ENCODE measurements at places on chromosomes 12 and 14.
A peak's percentile ranks its signal among the peaks of the same experiment; 100 is the strongest.

DNA sequence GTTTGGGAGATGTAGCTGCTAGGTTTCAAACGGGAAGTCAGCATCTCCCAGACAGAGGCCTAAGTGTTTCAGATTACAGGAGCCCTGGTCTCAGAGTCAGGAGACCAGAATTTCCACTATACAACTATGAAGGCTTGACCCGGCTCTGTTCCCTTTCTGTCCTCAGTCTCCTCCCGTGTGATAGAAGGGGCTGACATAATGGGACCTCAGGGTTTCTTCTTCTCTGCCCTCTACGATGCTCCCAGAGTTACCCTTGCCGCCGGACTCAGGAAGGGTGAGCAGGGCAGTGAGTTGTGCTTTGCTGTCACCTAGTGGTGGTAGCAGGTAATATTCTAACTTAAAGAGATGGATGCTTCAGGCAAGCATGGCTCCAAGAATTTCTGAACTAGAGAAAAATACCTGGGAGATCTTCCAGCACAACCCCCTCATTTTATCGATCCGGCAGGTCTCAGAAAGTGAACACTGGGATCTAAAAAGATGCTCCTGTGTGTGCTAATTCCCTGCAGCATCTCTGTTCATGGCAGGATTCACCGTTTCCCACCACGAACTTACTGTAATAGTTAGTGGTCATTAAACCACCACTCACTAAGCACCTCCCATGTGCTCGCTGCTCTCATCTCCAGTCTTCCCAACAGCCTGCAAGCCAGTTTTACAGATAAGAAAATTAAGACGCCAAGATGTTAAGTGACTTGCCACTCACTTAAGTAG is 84.4 kb downstream of the VWF start:
- DNase-seq = peak; percentile 20

DNA sequence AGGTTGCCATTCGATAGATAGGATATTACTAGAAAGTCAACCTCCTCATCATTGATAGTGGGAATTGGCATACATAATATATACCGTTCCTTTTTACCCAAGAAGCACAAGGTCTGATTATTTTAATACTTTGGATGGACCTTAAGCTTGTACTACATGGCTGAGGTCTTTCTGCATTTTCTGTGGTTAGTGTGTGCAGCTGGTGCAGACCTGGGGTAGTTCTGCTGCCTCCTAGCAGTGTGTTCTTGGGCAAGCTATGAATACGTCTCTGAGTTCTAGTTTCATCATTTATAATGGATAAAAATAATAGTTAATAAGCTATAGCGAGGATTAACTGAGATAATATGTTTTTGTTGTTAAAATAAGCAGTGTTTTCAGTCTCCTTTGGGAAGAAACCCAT is 2.2 kb downstream of the ZDHHC17 start:
- DNase-seq = no peak

DNA sequence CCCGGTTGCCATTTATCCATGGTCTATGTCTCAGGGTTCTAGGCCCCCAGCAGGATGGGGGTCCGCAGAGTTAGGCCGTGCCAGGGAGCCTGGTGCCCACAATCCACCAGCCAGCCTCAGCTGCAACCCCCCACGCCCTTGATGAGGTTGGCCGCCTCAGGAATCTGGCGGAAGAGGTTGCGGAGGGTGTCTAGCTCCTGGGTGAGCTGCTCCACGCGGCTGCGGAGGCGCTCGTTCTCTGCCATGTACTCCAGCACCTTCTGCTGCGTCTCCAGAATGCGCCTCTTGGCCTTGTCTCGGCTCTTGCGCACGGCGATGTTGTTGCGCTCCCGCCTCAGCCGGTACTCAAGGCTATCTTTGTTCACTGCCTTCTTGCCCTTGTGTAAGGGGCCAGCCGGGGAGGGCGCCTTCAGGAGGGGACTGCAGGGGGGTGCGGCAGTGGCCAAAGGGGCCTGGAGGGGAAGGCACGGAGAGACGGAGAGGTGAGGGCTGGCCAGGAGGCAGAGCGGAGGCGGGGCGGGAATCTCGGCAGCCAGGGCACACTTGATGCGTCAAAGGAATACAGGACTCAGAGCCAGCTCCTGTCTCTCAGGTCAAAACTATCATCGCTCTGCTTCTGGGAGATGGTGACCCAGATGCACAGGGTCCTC is 1.6 kb downstream of the CEBPE start:
- DNase-seq = no peak

- DNase-seq = no peak
These were observed 5.1 kb upstream of the ENDOU start for GRCh38 chr12:47730341-47730744.

DNA sequence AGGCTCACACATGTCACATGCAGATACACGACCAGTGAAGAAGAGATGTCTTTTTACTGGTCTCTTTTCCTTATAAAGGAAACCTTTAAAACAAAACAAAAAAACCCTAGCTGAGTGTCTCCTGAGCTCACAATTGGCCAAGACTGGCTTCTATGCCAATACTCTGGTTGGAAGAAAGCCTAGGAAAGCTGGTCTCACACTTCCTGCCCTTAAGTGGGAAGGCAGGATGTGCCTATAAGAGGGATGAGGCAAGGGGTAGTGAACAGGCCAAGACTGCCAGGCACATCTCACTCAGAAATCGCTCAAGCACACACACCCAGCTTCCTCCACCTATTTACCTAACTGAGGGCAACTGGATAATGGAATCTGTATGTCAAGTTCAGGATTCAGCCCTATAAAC is 50.0 kb downstream of the SOCS2 start:
- no peak for DNase-seq

DNA sequence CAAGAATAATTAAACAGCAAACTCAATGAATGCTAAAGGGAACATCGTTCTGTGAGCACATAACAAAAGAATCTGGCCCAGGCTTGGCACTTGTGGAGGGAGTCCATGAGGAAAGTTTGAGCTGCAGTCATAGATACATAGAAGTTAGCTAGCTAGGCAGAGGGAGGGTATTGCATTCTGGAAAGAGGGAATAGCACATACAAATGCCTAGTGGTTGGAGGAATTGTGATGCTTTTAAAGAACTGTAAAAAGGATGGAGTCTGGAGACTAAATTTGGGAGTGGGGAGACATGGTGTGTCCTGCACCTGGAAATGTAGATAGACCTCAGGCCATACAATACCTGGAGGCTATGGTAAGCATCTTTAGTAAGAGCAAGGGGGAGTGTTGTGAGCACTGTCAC is 24.0 kb downstream of the SLC35E3 start:
- DNase-seq = no peak

- no peak for DNase-seq
These were observed 372.2 kb downstream of the GXYLT1 start for GRCh38 chr12:41772478-41772877.

GRCh38 chr12:116922194-116922897 is 11.6 kb downstream of the FBXW8 start:
- no peak for DNase-seq

All from NCI-H446 treated with DMSO at 0.1 percent for 48 hours (cell line).